ENCODE measurements at places on chromosomes 4 and X. TPM values are rescaled to one million over a fixed set of nuclear protein-coding genes. Genes with fewer than 3 reads are reported as not detected.

DNA sequence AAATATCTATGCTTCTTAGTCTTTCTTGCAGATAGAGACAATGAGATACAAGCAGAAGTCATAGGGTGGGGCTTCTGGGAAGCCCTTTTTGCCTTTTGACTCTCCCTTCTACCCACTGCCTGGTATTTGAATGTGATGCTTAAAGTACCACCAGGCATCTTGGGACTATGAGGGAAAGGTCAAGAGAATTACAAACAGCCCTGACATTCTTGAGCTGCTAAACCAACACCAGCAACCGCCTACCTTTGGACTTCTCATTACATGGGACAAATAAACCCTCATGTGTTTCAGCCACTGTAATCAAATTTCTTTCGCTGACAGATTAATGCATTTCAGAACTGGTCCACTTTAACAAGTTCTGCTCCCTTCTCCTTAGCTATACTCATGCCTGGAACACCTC lies 112.8 kb downstream of the LUZP4 start:
- no peak for DNase-seq

DNA sequence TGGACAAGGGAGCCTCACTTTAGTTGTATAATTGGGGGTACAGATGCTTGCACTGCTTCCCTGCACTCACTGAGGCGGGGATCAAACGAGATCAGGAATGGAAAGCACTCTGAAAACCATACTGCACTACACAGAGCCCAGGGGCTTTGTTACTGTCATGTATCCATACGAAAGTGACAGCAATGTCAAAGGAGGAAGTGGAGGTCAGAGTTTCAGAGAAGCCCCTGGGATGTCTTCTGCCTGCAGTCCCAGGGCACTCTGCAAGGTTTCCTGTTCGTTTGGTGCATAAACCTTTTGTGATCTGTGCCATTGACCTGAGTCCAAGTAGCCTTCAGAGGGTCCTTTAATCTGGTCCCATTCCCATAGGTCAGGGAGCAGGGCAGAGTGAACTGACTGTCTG lies 31.2 kb downstream of the RNF175 start:
- no peak for DNase-seq

DNA sequence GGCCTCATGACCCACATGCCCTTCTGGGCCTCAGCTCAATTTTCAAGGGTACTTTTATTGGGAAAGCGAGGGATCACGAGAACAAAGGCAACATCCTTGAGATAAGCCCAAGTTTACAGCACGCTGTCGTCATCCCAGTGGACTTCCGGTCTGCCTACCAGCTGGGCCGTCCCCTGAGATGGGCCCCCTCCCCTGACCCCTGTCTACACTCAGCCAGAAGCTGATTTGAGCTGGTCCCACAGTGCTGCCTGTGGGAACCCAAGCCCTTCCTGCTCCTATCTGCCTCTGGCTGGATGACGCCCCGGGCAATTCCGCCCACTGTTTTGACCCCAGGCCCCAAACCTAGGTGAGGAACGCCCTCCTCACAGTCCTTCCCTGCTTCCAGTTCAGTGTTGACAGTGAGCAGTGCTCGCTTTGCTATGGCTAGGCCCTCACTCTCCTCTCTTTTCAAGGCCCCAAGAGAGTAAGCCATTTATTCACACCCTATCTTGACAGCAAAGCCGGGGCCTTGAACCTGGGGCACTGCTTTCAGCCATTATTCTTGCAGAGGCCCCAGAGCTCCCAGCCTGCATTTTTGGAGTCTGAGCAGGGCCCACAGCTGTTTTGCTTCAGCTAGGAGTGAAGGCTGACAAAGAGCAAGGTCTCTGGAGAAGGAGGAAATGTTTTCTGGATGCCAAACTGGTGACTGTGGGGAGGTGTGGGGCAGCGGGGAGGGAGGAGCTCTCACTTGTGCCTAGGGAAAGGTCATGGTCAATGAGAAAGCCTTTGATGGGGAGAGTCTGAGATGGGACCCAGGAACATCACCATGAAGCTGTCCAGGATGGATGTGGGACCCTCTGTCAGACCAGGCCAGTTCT lies 164.6 kb upstream of the BCOR start:
- peak; percentile 81 for DNase-seq

- DNase-seq: no peak
Observed at GRCh38 chr4:186307497-186307896, 41.5 kb downstream of the F11 start.

The XG gene
- 2.6 TPM for total RNA-seq

GRCh38 chr4:141473952-141474351 lies 162.4 kb upstream of the IL15 start:
- peak; percentile 25 for DNase-seq

- no peak for DNase-seq
Observed at GRCh38 chr4:17665346-17665745, 50.9 kb downstream of the MED28 start.

- no peak for DNase-seq
Observed at GRCh38 chr4:65798498-65799127, 128.3 kb upstream of the EPHA5 start.

The SSX4B gene
- not detected for total RNA-seq

The SPON2 gene
- 0.07 TPM for total RNA-seq

DNA sequence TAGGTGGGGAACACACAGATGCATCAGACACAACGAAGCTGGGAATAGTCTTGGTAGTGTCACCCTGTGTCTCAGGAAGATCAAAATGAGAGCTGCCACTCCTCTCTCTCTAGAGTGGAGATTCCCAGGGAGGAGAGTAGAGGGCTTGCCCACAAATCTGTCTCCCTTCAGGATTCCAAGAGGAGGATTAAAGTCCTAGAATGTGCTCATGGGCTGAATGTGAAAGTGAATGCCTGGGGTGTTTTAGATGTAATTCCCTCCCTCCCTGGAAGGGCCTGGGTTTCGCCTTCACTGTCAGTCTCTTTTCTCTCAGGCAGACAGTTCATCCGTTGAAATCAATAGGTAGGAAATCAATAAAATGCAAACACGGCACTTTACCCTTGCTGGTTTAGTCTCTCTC lies 282.6 kb upstream of the PPARGC1A start:
- DNase-seq: no peak

GRCh38 chr4:3880615-3881120 lies 114.5 kb downstream of the ADRA2C start:
- DNase-seq: peak; percentile 63

GRCh38 chr4:145824463-145824862 lies 114.2 kb downstream of the ZNF827 start:
- DNase-seq: no peak

GRCh38 chr4:5361968-5362367 lies 310.7 kb downstream of the STK32B start:
- DNase-seq: no peak

The TLR7 gene
- total RNA-seq: not detected

DNA sequence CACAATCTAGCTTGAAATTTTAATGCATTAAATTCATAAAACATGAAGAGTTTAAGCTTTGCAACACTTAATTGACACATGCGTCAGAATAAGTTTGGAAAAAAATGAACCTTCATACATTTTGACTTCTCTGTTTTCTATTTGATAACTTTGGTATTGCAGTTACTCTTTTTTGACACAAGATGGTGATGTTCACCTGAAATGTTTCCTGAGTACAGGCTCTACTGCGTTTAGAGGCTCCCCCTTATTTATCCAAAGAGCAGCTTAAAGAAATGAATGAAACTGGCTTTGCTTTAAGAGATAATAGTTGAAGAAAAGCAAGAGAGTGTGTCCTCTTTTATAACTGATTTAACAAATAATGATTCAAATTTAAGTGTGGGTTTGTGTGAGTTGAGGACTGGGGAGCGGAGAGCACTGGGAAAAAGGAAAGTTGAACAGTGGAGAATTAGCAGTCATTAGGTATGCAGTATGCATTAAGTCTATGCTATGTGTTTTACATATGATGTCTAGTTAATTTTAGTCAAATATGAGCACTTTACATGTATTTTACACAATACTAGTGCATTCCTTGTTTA lies 180.6 kb upstream of the NUDT6 start:
- peak; percentile 35 for DNase-seq

GRCh38 chr4:22869235-22869634 lies 176.5 kb downstream of the GBA3 start:
- no peak for DNase-seq

DNA sequence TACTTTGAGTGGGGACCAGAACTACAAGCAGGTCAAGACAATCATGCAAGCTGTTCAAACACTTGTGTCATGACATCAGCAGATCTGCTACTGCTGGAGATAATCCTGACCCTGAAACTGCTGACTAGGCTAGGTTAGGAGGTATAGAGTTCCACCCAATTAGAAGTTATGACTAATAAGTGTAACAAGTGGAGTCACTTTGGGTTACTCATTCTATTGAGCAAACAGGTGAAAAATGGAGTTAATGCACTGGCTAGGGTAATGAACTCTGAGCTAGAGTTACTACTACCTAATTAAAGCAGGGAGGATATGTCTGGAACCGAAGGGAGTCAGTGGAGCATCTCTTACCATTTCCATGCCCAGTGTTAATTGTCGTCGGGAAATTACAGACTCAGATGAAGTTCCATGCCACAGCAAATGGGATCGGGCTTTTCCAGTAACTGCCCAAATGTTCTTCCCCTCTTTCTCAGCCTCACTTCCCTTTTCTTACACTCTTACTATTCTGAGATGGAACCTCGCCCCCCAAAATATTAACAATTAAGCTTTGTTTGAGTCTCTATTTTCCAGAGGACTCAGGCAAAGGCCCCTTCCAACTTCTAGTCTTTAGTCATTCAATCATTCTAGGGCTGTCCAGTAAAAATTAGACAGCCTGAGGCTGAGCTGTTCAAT lies 19.8 kb upstream of the MANBA start:
- peak; percentile 68 for DNase-seq

The DNAAF6 gene
- total RNA-seq: not detected

The CFAP299 gene
- total RNA-seq: not detected

GRCh38 chr4:17168571-17168970 lies 270.1 kb upstream of the LDB2 start:
- peak; percentile 95 for DNase-seq
